Central memory CD4-positive, alpha-beta T cell (primary cell): ENCODE measurements at places on chromosomes 6 and 20.
A peak's percentile ranks its signal among the peaks of the same experiment; 100 is the strongest.

- no peak for DNase-seq
Measured at GRCh38 chr20:8438748-8439147, 306.7 kb downstream of the PLCB1 start.

GRCh38 chr6:121430514-121431460, 4.7 kb upstream of the GJA1 start:
- no peak for DNase-seq

- DNase-seq, result no peak
Measured at GRCh38 chr6:120826253-120826652, 508.0 kb downstream of the TBC1D32 start.

DNA sequence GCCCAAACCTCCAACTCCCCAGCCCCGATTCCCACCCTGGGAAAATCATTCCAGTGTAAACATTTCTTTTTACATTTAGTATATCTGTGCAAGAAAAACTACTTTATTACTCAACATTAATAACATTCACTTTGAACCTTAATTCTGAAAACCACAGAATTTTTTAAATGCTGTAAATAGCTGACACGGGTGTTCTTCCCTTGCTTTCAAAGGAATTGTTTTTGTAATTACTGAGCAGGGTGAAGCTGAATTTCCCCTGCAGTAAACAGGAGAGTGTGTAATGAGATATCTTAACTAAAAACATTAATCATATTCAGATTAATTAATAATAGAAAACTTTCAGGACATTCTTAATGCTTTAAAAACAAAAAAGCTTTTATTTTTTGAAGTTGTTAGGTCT, 99.3 kb upstream of the CITED2 start:
- no peak for DNase-seq

- no peak for DNase-seq
Measured at GRCh38 chr6:27862396-27863066, 49.7 kb downstream of the OR2B2 start.

- DNase-seq, result no peak
Measured at GRCh38 chr6:156840606-156841005, 63.4 kb downstream of the ARID1B start.

- no peak for DNase-seq
Measured at GRCh38 chr6:137808191-137808590, 58.9 kb upstream of the TNFAIP3 start.

GRCh38 chr20:5548902-5549599, 201.2 kb upstream of the SHLD1 start:
- DNase-seq, result no peak

DNA sequence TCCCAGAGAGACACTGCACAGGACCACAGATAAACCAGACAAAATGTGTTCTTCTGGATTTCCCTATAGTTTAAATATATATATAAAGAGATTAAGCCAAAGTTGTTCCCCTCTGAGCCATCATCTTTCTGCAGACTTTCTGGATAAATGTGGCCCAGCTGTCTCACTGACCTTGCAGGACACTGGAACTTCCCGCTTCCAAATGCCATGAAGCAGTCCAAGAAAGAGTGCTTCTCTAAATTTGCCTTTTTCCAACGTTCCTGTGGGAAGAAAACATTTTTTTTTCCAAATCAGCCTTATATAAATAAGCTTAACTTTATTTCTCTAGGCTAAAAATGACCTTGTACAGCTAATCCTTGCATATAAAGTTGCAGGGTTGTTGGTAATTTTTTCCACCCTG, 65.7 kb downstream of the CYP39A1 start:
- DNase-seq, result no peak

DNA sequence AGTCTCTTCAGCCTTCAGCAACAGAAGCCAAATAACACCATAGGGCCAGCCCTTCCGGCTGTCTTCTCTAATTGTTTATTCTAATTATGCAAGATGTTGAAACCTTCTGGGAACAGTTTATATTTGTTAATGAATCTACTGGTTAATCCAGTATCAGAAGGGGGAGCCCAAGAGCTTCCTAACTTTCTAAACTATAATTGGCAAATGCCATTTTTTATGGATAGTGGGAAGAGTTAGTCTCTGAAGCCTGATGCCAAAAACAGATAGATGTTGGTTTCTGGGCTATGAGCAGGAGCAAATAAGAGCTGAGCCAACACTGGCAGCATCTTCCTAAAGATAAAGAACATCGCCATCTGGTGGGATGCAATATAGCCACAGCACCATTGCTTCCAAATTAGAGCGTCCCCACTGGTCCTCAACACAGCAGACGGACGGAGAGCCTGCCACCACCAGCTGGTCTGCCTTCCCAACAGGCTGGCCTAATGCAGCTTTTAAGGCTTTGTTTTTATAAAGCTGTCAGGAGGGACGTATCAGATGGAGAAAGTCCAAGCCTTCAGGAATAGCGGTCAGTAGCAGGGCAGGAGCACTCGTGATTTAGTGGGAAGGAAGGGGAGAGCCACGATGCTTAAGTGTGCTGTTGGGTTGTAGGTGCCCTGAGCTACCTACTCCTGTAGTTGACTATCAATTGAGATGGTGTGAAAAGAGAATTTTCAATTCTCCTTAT, 118.8 kb downstream of the RALGAPA2 start:
- DNase-seq, result no peak

DNA sequence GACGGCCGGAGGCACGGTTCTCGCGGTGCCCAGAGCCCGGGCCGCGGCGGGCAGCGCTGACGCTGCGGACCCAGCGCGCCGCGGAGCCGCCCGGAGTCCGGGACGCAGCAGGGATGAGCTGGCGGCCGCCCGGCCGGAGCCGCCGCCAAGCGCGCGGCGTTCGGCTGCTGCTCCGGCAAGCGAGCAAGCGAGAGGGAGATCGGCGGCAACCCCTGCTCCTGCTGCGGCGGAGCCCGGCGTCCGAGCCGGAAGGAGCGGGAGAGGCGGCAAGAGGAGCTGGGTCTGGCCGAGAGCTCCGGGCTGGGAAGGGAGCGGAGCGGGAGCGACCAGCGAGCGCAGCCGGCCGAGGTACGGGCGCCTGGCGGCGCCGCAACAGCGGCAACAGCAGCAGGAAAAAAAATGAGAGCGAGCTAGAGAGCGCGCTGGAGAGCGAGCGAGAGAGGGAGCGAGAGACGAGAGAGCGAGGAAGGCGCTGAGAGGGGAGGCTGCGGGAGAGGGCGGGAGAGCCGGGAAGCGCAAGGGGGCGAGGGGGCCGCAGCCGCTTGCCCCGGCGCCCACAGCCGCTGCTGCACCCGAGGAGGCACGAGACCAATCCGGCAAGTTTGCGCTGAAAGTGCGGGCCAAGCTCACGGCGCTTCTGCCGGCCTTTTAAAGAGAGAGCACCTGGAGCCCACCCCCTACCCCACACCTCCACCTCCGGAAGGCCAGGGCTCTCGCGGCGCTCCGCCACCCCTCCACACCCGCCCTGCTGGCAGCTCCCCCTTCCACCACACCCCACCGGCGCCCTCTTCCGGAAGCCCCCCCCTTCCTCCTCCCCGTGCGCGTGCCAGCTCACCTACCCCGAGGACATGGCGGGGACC, 496 bp downstream of the GRM4 start:
- peak; percentile 12 for DNase-seq

- DNase-seq, result no peak
Measured at GRCh38 chr6:2632976-2633584, 117.6 kb downstream of the MYLK4 start.

DNA sequence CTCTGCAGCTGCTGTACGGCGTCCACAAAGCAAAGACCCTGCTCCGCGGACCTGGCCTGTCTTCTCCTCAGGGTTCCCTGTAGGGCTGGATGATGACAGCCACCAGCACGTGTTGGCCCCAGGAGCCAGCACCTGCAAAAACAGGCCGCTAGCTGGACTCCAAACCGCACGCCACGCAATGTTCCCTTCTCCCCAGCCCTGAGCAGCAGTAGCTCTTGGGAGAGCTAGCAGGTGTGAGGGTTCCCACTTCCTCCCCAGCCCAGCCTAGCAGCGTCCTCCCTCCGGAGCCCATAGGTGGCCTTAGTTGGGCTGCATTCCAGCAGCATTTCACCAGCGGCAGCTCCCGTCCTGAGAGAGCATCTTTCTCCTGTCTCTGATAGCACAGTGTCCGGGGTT, 42.3 kb downstream of the DACT2 start:
- no peak for DNase-seq

- no peak for DNase-seq
Measured at GRCh38 chr6:112760831-112761230, 413.7 kb downstream of the RFPL4B start.

DNA sequence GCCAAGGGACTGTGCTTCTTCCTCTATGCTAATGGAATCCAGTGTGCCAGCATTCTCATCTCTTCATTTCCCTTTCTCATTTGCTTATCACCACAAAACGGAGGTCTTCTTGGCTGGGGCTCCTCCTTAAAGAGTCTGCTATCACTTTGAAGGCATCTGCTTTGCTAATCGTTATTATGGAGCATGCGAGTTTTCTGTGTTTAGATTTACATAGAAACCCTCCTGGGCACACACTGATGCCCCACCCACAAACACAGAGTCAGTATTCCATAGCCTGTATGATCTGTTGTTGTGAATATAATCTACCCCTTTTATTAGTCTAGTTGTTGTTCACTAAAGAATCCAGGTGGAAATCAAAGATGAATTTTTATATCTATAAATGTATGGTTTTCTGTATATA, 83.4 kb upstream of the XRN2 start:
- DNase-seq, result no peak

- DNase-seq, result no peak
Measured at GRCh38 chr6:157060440-157060952, 262.8 kb downstream of the TMEM242 start.

DNA sequence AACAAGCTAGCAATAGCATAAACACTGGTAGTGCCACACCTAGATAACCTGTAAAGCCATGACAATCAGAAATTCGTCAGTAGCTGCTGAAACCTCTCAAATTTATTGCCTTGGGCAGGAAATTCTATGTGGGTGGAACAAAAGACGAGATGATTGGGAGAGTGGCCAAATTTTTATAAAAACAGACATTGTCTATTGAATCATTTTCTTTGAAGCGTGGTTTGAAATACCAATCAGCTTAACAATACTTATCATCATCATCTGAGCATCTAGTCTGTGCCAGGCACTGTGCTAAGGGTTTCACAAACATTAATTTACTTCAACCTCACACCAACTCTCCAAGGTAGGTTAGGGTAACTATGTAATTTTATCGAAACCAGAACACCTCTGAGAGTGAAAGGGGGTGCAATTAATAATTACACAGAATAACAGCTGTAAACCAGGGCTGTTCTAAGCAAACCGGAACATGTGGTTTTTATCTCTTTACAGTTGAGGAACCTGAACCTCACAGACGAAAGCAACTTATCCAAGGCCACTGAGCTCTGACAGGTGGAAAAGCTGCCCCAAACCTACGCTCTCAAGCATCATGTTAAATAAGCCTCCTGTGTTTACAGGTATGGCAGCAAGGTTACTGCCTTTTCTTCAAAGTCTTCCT, 43.4 kb downstream of the NHSL1 start:
- peak; percentile 74 for DNase-seq

DNA sequence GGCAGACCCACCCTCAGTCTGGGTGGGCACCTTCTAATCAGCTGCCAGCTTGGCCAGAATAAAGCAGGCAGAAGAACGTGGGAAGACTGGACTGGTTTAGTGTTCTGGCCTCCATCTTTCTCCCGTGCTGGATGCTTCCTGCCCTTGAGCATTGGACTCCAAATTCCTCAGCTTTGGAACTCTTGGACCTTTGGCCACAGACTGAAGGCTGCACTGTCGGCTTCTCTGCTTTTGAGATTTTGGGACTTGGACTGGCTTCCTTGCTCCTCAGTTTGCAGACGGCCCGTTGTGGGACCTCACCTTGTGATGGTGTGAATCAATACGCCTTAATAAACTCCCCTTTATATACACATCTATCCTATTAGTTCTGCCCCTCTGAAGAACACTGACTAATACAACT, 20.6 kb upstream of the FNDC1 start:
- DNase-seq, result no peak

- no peak for DNase-seq
Measured at GRCh38 chr6:149450679-149451375, 34.0 kb downstream of the ZC3H12D start.

GRCh38 chr6:130962966-130963365, 100.1 kb downstream of the EPB41L2 start:
- no peak for DNase-seq

- DNase-seq, result no peak
Measured at GRCh38 chr6:36973647-36974046, 12.3 kb downstream of the MTCH1 start.

DNA sequence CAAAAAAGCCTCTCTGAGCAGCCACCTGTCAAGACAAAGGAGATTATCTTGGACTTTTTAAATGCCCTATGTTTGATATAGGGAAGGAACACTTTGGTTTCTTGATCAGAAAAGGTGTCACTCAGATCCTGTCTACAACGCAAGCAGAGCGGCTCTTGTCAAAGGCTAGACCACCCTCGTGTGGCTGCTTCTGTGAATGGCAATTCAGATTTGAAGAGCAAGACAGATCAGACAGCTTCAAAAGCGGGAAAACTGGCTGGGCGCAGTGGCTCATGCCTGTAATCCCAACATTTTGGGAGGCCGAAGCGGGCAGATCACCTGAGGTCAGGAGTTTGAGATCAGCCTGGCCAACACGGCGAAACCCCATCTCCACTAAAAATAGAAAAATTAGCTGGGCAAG, 10.1 kb upstream of the NXT1 start:
- DNase-seq, result no peak
